ENCODE measurements at places on chromosomes 16 and 17. TPM values are rescaled to one million over a fixed set of nuclear protein-coding genes. Genes with fewer than 3 reads are reported as not detected.

Gene MPO
- not detected for total RNA-seq

Gene FAM171A2
- total RNA-seq, result 0.14 TPM

DNA sequence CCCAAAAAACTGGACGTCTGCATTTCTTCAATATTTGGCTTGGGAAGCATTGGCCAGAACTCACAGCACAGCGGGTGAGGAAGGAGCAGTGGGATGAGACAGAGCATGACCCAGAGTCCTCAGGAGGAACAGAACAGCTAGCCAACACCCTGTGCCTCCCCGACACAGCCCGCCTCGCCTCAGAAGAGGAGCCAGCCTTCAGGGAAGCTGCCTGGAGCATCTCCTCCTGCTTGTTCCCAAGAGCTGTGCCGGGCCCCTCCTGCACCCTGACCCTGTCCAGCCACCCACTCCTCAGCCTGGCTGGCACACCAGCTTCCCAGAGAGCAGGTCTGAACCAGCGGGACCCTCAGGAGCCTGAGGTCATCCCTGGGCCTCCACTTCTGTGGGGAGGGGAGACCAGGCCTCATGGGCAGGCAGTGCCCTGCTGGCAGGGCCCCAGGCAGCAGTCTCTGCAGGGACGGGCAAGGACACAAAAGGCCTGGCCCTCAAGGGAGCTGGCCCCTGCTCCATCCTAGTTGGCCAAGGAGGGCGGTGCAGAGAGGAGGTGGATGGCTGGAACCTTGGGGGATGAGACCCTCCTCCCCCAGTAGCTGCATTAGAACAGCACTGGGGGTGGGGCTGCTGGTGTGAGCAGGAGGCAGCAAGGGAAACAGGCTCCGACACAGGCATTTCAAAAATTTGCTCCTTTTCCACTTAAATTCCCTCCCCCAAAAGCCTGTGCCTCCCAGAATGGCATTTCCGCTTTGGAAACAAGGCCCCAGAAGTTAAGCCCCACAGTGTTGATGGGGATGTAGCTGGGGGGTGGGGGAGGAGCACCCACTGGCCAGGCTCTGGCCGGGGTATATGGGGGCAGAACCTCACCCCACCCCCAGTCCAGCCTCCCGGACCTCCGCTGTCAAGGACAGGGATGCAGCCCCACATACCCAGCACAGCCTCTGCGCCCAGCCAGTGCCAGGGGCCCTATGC is 1.8 kb upstream of the BCAR1 start:
- H3K36me3 ChIP-seq, result no peaks in the 10 kb centered on the region
- no peaks in the 10 kb centered on the region for H3K27me3 ChIP-seq
- H3K4me1 ChIP-seq, result peaks cover 88% of the 10 kb centered on the region
- H3K27ac ChIP-seq, result peak overlapping the region; percentile 95
- DNase-seq, result no peak

DNA sequence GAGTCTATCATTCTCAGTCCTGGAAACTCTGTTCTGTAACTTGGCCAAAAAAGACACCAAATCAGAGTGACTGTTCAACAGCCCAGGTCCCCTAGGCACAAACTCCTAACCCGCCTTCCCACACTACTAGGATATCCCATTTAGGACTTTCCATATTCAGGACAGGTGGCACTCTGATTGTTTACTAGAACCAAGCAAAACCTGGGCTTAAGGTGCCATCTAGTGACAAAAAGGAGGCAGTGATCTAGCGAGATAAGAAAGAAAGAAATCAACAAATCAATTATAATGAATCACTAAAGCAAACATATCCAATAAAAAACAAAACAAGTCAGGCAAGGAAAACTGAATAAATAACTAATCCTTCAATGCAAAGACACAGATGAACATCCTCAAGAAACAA is 203.9 kb downstream of the CEP112 start:
- H3K36me3 ChIP-seq, result no peaks in the 10 kb centered on the region
- DNase-seq, result peak; percentile 11
- no peaks in the 10 kb centered on the region for H3K4me1 ChIP-seq
- no peaks in the 10 kb centered on the region for H3K27me3 ChIP-seq
- H3K4me3 ChIP-seq, result no peak overlapping the region

DNA sequence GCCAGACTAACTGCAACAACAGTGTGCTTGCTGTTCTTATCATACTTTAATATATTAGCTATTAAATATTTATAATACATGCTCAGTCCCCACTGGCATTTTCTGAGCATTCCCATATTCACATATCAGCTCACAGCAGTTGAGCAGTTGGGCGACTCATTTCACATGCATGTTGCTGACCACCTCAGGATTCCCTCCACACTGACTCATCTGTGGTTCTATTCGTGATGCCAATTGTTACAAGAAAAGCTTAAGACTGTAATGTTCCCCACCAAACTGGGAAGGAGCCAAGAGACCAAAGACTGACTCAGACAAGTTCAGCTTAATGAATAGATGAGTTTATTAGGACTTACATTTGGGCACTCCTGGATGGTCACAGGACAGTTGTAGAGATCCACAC is 100.3 kb upstream of the KIF2B start:
- H3K27ac ChIP-seq, result no peak overlapping the region
- no peak overlapping the region for H3K4me3 ChIP-seq
- H3K27me3 ChIP-seq, result no peaks in the 10 kb centered on the region
- no peaks in the 10 kb centered on the region for H3K36me3 ChIP-seq

Gene NXN
- total RNA-seq, result 10.6 TPM

GRCh38 chr16:66324815-66325515 is 41.5 kb upstream of the CDH5 start:
- no peak for DNase-seq
- no peaks in the 10 kb centered on the region for H3K27me3 ChIP-seq
- no peak overlapping the region for H3K4me3 ChIP-seq
- H3K36me3 ChIP-seq, result no peaks in the 10 kb centered on the region

DNA sequence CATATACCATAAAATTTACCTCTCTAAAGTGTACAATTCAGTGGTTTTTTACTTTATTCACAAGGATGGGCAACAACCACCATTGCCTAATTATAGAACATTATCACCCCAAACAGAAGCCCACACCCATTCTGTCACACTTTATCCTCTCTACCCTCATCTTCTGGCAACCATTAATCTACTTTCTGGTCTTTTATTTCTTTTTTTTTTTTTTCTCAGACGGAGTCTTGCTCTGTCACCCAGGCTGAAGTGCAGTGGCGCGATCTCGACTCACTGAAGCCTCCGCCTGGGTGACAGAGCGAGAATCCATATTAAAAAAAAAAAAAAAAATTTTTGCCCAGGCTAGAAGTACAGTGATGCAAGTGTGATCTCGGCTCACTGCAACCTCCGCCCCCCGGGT is 90.7 kb upstream of the CLEC18B start:
- H3K27ac ChIP-seq, result no peak overlapping the region
- H3K27me3 ChIP-seq, result no peaks in the 10 kb centered on the region
- DNase-seq, result no peak
- H3K4me3 ChIP-seq, result no peak overlapping the region
- no peaks in the 10 kb centered on the region for H3K4me1 ChIP-seq
